NCI-H345 (cell line): ENCODE measurements at places on chromosomes 5 and 9.

DNA sequence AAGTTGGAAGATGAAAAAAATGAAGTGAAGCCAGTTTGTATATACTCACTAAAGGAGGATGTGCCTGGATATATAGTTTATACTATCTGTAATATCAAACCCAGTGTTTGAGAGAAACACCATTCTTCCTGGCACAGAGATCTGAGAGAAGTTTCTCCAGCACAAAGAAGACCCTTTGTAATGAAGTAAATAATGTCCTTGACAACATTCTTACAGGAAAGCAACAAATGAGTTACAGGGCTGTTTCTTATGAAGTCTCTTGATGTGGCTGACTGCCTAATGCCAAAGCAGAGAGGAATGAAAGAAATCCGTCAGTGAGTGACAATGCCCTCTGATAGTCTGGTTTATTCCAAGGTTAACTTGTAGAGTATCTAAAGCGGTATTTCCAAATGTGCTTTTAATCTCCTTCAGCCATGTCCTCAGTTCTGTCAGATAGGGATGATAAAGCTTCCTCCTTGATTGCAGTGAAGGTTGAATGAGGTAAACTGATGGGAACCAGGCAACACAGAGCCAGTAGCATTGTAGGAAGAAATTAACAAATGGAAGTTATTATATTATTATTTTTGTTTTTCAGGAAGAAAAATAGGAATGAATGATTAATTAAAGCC is 123.1 kb upstream of the ZNF608 start:
- DNase-seq: no peak

- DNase-seq: no peak
These were observed 2.0 kb downstream of the QSOX2 start for GRCh38 chr9:136243631-136244030.

GRCh38 chr5:107157809-107158208 is 512.9 kb downstream of the EFNA5 start:
- DNase-seq: no peak

DNA sequence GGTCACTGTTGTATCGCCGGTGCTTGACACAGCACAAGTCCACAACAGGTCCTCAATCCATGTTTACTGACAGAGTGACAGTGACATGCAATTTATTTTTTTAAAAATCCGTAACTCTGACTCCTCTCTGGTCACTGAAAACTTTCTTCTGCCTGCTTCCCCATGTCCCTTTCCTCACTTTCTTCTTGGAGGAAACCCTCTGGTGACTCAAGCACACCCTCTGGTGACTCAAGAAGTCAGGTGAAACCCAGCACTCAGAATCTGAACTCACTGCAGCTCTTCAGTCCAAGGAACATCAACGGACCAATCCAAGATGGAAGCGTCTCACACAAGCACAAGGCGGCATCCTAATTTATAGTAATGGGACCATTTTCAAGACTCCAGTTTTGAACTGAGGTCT is 245.9 kb downstream of the FSTL4 start:
- no peak for DNase-seq

- peak; percentile 98 for DNase-seq
These were observed 124.9 kb downstream of the SPOCK1 start for GRCh38 chr5:137374110-137374714.

DNA sequence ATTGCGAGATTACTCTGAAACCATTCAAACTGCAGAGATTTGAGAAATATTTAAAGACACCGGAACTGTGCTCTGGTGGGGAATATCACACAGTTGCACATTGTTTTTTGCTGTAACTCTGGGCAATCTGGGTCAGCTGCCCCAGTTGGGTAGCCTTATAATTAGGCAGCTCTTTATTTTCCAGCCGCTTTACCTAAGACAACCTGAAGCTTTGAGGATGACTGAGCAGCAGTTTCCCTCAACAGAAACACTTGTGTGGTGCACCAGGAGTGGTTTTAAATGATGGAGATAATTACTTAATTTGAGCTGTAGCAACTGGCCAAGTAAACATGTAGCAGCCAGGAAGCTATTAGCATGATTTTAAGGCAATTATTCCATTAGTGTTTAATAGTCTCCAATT is 2.9 kb downstream of the PLCXD3 start:
- no peak for DNase-seq

GRCh38 chr5:140351609-140352334 is 5.4 kb upstream of the HBEGF start:
- DNase-seq: peak; percentile 71

GRCh38 chr5:79386679-79387078 is 127.3 kb downstream of the HOMER1 start:
- DNase-seq: no peak

DNA sequence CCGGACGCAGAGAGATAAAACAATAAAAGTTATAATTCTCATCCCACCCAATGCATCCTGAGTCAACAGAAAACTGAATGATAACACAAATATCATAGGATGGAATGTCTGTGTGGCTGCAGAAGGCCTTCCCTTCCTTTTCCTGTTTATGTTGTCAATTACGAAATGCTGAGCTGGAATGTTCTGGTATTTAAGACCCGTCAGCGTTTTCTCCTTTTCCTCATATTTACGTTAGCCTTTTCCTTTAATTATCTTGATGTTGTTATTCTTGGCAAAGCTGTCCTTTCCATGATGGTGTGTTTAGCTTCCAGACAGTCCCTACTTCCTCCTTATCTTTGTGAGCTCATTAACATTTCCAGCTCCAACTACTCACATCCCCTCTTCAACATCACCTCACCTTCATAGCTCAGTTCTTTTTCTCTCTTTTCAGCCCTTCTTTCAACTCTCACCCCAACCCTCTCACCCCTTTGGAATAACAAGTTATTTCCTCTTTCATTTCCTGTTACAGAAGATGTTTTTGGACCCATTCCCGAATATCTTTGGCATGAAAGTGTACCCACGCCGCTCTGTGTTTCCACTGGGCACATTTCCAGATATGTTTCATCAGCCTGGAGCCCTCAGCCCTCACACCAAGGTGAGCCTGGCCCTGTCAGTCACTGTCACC is 221.6 kb downstream of the NR2F1-AS1 start:
- no peak for DNase-seq

- DNase-seq: no peak
These were observed 47.0 kb downstream of the DNAJC21 start for GRCh38 chr5:34976347-34976746.

DNA sequence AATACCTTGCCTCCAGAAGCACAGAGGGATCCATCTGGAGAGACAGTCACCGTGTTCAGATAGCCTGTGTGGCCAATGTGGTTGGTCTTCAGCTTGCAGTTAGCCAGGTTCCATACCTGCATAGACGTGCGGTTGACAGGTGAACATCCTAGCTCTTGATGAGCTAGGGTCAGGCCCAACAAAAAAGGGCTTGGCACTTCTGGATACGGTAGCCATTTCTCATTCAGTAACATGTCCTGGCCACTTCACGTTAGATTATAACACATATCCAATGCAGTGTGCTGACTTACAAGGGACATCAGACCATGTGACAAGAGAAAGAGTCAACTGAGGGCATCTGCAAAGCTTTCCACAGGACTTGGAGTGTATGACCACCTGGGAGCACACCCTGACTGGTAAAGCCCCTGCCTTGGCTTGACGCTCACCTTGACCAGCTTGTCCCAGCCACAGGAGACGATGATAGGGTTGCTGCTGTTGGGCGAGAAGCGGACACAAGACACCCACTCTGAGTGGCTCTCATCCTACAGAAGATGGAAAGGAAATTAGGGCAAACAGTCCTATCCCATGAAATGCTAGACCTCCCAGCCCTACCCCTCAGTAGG is 4.5 kb downstream of the RACK1 start:
- DNase-seq: no peak

DNA sequence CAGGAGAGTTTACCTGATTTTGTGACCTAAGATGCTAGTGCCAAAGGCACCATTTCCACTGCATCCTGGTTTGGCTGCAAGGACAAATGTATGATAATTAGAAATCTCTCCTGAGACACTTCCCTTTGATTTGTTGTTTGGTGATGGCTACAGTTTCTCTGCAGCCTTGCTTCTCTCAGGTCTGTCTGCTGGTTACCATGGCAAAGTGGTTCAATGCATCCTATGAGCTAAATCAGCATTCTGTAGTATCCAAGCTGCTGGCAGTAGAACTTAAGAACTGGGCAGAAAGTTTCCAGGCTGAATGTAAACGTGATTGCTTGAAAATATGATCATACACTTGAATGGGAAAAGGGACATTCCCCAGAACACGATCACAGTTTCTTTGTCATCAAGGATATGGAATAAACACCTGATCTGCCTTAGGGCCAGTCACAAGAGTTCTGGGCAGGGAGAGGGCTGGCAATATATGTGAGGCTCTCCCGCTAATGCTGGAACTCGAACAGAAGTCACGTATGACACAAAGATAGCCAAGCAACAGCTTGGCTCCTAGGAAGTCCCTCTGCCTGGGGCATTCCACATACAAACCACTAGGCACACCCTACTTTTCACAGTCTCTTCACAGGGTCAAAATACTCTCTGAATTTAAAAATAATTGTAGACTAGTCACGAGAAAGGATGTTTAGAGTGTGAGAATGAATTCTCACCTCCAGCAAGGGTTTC is 138.1 kb upstream of the GRAMD2B start:
- no peak for DNase-seq

DNA sequence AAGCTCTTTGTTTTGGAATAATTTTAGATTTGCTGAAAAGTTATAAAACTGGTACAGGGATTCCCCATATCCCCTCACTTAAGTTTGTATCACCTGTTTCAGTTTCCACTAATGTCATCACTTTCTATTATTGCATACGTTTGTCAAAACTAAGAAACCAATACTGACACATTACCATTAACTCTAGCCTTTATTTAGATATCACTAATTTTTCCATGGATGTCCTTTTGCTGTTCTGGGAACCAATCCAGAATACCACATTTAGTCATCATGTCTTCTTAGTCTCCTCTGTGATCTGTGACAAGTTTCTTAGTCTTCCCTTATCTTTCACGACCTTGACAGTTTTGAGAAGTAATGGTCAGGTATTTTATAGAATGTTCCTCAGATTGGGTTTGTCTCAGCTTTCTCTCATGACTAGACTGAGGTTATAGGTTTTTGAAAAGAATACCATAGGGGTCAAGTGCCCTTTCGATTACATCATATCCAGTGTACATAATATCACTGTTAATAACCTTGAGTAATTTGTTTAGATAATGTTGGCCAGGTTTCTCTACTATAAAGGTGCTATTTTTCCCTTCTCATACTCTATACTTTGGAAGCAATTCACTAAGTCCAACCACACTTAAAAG is 51.9 kb upstream of the NMUR2 start:
- no peak for DNase-seq

- no peak for DNase-seq
These were observed 6.4 kb upstream of the MEF2C start for GRCh38 chr5:88889189-88890069.

DNA sequence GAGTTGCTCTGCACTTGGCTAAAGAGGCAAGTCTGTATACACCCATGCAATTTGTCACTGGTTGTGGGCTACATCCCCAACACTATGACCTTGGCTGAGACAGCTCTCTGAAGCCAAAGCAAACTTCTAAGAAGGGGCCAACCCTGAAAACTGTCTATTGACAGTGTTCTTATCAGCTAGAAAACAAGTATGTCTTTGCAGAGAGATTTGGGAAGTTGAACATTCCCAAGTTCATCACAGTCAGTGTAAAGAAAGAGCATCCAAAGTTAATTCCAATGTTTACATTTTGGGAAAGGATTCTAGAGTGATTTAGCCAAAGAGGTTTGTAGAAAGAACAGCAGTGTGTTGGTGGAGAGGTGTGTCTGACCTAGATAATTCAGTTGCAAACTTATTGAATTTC is 711.1 kb upstream of the CHD1 start:
- DNase-seq: no peak

GRCh38 chr5:127959152-127959764 is 124.3 kb upstream of the SLC12A2 start:
- peak; percentile 85 for DNase-seq

DNA sequence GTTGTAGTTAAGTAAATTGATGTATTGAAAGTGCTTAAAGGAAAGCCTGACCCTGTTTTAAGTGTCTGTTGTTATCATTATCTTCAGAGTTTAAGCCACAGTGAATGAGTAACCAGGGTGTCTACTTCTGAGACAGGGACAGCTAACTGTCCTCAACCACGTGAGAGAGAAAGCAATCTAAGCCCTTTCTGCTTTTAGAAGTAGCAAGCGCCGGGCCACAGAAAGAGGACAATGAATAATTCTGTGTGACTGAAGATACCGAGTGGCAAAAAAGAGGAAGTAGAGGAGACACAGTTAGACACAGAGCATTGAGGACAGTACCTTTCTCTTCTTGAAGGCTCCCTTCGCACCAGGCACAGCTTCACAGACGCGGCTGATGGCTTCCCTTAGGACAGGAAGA is 86.3 kb downstream of the S1PR3 start:
- DNase-seq: no peak

DNA sequence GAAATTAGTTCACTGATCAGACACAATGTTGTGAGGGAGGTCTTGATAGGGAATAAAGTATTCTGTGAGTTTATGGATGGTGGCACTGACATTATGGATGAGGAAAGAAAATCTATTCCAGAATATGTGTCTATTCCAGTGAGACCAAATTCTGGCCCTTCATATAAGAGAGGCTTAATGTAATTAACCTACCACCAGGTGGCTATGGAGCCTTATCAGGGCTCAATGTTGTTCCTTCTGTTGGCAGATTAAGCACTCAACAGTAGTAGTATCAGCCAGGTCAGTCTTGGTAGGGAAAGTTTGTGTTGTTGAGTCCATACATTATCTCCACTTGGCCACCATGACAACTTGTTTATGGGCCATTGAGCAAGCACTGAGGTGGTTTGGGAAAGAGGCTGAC is 41.7 kb upstream of the BARX1 start:
- DNase-seq: no peak

DNA sequence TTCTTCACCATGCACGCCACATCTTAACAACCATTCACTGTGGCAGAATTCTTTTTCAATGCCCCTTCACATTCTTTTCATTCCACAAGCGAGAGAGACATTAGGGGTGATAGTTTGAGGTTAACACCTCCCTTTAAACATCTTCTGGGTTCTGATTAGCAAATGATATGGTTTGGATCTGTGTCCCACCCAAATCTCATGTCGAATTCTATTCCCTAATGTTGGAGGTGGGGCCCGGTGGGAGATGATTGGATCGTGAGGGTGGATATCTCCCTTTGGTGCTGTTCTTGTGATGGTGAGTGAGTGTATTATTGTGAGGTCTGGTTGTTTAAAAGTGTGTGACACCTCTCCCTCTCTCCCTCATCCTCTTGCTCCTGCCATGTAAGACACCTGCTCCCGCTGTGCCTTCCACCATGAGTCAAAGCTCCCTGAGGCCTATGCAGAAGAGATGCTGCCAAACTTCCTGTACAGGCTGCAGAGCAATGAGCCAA is 46.1 kb upstream of the RAI14 start:
- no peak for DNase-seq
